ENCODE measurements at places on chromosomes 11 and 22. TPM values are rescaled to one million over a fixed set of nuclear protein-coding genes. Genes with fewer than 3 reads are reported as not detected.

Gene BATF2
- total RNA-seq = 0.56 TPM

DNA sequence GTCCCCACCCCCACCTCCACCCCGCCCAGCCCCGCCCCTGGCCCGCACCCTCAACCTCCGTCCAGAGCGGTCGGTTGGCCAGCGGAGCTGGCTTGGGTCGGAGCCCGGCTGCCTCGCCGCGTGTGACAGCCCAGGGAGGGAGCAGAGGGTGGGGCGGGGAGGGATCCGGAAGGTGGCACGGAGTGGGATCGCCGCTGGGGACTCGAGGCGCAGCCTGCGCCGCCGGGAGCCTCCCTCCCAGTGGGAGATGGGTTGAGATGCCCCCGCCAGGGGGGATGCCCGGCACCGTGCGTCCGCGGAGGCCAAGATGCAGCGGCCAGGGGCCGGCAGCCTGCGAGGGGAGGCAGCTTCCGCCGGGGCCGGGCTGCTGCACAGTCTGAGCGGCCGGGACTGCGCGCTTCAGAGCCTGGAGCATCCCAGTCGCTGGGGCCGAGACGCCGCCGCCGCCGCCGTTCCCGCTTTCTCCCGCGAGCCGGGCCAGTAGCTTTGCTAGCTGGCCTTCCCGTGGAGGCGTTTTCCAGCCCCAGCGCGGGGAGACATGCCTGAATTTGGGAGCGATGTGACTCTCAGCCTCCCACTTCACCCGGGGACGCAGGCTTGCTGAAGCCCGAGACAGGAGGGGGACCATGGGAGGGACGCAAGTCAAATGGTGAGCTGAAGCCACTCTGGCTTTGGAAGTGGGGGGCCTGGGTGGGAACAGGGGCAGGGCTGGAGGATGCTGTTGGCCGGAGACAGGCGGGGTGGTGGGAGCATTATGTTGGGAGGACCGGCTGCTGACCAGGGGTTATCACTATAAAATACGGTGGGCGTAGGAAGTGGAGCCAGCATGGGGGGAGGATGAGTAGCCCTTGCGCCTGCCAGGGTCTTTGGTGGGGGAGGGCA is 40.2 kb downstream of the DIXDC1 start:
- no peaks in the 10 kb centered on the region for H3K27me3 ChIP-seq
- DNase-seq = no peak
- peak overlapping the region; percentile 79 for H3K27ac ChIP-seq
- H3K4me3 ChIP-seq = peak overlapping the region; percentile 91

Gene LINC01488
- not detected for total RNA-seq

DNA sequence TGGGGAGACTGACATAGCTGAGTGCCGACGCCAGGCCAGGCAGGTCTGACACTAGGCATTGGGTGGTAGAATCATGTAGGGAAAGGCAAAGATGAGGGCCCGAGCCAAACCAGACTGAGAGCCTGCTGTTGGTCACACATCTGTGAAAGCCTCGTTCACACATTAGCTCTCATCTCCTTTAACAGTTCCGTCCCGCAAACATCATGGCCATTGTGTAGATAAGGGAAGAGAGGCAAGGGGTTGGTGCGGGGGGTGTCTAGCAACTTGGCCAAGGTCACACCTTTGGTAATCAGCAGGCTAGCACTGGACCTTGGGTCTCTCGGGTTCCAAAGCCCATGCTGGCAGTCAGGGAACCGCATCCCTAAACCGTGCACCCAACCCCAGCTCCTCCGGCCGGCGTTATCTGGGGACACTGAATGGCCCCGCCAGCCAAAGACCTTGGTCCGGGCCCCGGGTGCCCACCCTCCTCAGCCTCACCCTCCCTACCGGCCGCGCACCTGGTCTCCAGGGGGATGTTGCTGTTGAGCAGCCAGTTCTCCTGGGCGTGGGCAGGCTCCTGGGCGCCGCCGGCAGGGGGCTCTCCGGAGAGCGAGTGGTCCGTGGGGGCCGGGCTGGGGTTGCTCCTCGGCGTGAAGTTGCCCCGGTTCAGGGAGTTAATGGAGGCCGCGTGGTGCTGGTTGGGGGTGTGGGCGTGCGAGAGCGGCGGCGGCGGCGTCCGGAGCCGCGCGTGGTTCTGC is 328.3 kb upstream of the NARS2 start:
- H3K27me3 ChIP-seq = no peaks in the 10 kb centered on the region
- no peak overlapping the region for H3K4me3 ChIP-seq
- H3K36me3 ChIP-seq = no peaks in the 10 kb centered on the region
- no peak for DNase-seq
- H3K27ac ChIP-seq = no peak overlapping the region

Gene GRAP2
- total RNA-seq = not detected

- no peaks in the 10 kb centered on the region for H3K36me3 ChIP-seq
- DNase-seq = peak; percentile 38
These were observed 25.8 kb downstream of the TNRC6B start for GRCh38 chr22:40203572-40203971.

Gene C11orf21
- not detected for total RNA-seq
